Stimulated activated CD4-positive, alpha-beta T cell treated with anti-CD3 and anti-CD28 coated beads, Interleukin-1b, Interleukin-23, amount 100 ng/mL, for 24 hours (primary cell): ENCODE measurements at places on chromosomes 4 and X.

GRCh38 chr4:80422727-80423404 is 87.3 kb downstream of the CFAP299 start:
- no peak for DNase-seq

DNA sequence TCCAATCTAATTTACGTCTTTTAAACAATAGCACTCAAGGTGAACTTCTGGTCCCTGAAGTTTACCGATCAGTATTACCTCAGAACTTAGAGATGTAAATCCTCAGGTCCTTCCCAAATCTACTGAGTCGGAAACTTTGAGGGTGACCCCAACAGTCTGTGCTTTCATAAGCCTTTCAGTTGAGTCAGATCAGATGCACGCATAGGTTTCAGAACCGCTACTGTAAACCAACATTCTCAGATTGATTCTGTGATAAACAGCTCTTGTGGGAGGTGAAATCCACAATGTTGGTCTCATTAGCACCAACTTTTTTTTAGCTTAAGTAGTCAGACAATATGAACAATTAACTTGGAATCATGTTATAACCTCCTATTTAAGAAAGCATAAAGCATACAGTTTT is 86.0 kb downstream of the WWC2 start:
- no peak for DNase-seq

GRCh38 chr4:90425893-90426292 is 298.7 kb downstream of the CCSER1 start:
- DNase-seq: no peak

GRCh38 chr4:104490096-104490769 is 4.5 kb downstream of the CXXC4 start:
- DNase-seq: no peak

GRCh38 chr4:118354913-118355312 is 2.1 kb upstream of the PRSS12 start:
- no peak for DNase-seq

DNA sequence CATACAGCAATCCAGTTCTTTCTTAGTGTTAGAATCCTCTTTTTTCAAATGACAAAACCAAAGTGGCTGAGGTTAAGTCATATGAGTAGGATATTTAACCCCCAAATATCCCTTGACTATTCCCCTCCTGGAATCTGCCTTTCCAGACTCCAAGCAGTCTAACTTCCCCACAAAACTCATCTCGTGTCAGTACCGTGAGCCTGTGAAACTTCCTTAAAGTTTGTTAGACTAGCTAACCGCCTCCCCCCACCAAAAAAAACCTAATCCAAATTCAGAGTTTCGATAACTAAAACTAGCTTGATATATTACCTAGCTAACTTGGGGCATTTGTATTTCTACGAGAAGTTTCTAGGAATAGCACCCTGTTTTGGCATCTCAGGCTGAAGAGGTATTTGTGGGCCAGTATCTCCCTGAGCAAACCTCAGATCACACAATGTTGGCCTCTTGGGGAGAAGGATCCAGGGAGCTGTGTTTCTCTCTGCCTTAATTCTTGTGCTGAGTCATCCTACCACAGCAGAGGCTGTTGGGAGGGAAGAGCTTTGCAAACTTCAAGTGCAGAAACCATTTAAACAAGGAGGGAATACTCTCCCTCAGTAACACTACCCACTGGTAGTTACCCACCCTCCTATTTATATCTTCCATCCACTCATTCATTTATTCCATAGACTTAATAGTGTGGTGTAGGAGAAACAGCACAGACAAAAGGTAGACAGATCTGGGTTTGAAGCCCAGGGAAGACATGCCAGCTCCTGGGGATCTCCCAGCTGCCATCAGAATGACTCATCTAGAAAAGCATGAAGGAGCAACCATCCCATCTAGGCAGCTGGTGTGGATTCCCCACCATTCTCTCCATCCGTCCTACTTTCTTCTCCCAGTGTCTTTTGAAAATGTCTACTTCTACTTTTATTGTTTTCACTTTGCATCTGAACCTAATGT is 39.3 kb upstream of the TXK start:
- DNase-seq: no peak

DNA sequence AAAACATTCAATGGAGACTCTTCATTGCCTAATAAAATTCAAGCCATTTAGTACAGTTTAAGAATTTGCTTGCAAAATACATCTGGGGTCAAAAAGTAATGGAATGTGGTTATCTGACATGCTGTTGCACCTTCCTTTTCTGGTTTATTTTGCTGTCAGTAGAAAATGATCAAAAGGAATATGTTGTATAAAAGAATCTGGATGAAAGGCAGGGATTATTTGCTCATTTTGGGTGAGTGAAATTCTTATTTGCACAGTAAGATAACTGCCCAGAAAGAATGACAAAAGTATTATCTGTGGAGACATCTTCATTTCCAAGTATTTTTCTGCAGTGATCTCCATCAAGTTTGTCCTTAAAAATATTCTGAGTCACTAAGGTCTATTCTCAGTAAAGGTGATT is 30.4 kb downstream of the BOD1L1 start:
- no peak for DNase-seq
